HEK293T (cell line): ENCODE measurements at places on chromosomes 16 and 17.

DNA sequence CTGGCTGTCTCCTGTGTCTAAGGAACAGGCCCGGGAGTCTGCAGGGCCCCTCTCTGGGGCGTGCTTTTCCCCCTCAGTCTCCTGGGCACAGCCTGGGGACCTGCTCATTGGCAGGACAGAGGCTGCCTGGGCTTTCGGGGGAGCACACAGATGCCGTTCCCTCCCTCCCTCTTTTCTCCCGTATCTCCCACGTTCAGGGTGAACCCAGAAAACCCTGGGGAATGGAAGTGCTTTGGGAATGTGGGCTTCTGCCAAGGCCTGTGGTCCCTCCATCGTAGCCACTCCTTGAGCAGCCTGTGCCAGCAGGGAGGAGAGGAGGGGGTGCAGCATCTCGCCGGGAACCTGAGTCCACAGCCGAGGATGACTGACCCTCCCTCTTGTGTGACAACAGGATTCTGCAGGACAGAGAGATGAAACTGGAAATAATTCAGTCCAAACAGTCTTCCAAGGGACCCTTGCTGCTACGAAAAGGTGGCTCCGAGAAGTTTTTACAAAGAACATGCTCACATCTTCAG, 52.0 kb downstream of the RNF213 start:
- no peak for DNase-seq

GRCh38 chr16:80176114-80176513, 364.7 kb upstream of the DYNLRB2 start:
- no peak for DNase-seq

- no peak for DNase-seq
Observed at GRCh38 chr17:42177684-42178083, 3.3 kb downstream of the KCNH4 start.

GRCh38 chr17:76700617-76701470, 9.9 kb downstream of the MXRA7 start:
- no peak for DNase-seq

GRCh38 chr16:89361751-89362539, 128.4 kb downstream of the ANKRD11 start:
- DNase-seq = no peak

GRCh38 chr16:60404401-60404800, 1631.8 kb downstream of the CDH8 start:
- no peak for DNase-seq

- DNase-seq = no peak
Observed at GRCh38 chr16:5882087-5882640, 784.6 kb upstream of the EEF2KMT start.

- DNase-seq = peak; percentile 87
Observed at GRCh38 chr17:42659079-42659931, at the start of gene TUBG2. TSS of gene TUBG2 (plus strand) at chr17:42659284. CDS start at chr17:42659504, 220 bp downstream.

GRCh38 chr16:24771779-24772157, 42.3 kb downstream of the TNRC6A start:
- no peak for DNase-seq

DNA sequence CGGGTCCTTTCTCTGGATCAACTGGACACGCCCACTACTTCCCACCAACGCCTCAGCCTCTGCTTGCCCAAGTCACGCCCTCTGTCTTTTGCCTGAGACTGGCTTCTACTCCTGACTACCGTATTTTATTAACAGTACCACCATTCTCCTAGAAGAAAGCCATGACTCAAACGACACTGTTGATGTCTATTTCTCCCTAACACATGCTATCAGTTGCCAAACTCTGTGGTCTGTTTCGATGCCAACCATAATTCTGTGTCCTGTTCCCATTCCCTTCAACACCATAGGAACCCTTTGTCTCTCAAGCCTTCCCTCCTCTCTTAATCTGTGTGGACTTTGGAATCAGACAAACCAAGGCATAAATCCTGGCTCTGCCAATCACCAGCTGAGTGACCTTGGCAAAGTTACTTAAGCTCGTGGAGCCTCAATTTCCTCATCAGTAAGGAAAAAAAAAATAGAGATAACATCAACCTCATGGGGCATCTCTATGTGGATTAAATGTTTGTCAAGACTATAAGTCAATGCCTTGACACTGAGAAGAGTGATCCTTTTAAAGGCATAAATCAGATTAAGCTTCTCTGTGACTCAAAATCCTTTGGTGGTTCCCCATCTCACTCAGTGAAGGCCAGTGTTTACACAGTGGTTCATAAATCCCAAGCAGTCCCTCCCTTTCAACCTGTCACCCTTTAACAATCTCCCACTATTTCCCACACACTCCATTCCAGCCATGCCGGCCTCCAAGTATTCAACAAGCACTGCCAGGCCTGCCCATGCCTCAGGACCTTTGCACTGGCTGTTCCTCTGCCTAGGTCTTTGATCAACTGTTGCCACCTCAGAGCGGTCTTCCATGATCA, 45.6 kb downstream of the ERN1 start:
- peak; percentile 45 for DNase-seq

GRCh38 chr16:79600638-79601091, at the start of gene MAF:
TSS of gene MAF (minus strand) at chr16:79600737. CDS start at chr16:79599902, 835 bp downstream.
- DNase-seq = peak; percentile 82

GRCh38 chr17:12990041-12990808, 27.6 kb downstream of the ELAC2 start:
- DNase-seq = no peak

- no peak for DNase-seq
Observed at GRCh38 chr17:7589891-7590691, at the start of gene SOX15. TSS of gene SOX15 (minus strand) at chr17:7590094. CDS start at chr17:7589676, 418 bp downstream.

DNA sequence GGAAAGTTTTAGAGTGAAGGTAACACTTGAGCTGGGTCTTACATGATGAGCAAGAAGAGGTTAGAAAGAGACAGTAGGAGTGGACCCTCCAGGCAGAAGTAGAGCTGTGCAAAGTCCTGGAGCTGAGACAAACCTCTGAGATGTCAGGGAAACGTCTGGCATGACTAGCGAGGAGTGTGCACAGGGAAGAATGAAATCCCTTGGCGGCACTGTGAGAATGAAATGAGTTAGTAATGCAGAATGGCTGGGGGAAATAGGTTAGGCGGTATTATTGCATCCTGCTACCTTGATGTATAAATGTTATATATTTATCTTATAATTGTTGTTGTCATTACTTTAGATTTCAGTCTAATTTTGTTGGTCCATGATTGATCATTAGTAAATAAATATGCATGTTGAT, 457.9 kb upstream of the CCL2 start:
- DNase-seq = no peak

GRCh38 chr16:84138824-84139627, 6.0 kb downstream of the HSDL1 start:
- DNase-seq = peak; percentile 66

- no peak for DNase-seq
Observed at GRCh38 chr17:75267153-75267410, 3.9 kb downstream of the MIF4GD start.

DNA sequence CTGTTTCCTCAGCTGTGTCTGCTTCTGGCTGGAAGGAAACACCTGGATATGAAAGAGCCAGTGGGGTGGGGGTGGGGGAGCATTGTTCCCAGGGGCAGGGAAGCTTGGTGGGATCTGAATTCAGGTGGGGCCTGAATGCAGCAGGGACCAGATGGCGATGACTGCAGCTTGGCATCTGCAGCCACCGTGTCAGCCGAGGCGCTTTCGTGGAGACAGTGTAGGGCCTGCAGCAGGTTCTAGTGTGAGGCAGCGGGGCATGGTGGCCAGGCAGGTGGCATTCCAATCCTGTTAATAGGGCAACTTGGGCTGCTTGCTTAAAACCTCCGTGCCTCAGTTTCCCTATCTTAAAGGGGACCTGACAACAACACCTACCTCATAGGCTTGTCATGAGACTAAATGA, 1.7 kb downstream of the PIK3R6 start:
- no peak for DNase-seq

GRCh38 chr17:4362141-4362540, 4.3 kb downstream of the UBE2G1 start:
- no peak for DNase-seq

DNA sequence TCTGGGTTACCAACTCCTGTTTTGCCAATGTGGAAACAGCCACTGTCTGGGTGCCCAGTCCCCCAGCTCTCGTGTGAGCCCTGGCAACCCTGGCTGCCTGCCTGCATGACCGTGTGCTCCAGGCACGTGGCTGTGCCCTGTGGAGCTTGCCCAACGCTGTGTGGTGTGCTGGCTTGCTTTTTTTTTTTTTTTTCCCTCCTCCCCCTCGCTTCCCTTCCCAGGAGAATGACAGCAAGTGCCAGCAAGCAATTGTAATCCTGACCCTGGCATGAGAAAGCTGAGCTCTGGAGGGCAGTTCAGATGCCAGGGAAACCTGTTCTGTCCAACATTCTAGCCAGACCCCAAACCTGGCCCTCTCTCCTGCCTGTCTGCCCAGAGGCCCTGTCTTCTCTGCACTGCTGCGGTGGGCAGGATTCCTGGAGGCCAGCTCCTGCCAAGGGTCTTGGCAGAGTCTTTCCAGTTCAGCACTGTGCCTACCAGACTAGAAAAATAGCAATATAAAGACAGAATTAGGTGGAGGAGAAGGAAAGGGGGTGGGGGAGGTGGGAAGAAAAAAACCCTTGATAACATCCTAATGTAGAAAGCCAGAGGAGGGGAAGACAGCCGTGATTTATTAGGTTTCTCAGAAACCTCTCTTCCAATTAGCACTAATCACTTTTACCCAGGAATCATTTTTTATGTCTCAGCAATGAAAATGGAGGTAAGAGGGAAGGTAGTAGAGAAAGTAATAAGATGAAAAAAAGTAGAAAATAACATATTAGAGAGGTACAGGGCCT, 9.0 kb downstream of the HLF start:
- no peak for DNase-seq

DNA sequence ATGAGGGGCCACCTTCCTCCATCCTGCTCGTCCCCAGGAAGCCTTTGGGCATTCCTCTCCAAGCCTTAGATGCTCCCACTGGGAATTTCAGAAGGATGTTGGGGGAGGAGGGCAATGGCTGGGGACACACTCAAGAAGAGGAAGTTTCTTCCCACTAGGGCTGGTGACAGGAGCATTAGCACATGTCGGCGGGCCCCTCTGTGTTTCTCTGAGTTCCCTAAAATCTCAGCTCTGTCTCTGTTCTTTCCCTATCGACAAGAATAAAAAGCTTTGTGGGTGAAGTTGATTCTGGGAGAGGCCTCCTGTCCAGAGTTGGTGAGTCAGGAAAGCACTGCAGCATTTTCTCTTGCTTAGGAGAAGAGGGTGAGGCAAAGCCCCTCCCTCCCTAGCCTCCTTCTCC, 19.7 kb upstream of the C17orf107 start:
- DNase-seq = no peak

- no peak for DNase-seq
Observed at GRCh38 chr17:17079336-17079735, 37.1 kb downstream of the MPRIP start.

DNA sequence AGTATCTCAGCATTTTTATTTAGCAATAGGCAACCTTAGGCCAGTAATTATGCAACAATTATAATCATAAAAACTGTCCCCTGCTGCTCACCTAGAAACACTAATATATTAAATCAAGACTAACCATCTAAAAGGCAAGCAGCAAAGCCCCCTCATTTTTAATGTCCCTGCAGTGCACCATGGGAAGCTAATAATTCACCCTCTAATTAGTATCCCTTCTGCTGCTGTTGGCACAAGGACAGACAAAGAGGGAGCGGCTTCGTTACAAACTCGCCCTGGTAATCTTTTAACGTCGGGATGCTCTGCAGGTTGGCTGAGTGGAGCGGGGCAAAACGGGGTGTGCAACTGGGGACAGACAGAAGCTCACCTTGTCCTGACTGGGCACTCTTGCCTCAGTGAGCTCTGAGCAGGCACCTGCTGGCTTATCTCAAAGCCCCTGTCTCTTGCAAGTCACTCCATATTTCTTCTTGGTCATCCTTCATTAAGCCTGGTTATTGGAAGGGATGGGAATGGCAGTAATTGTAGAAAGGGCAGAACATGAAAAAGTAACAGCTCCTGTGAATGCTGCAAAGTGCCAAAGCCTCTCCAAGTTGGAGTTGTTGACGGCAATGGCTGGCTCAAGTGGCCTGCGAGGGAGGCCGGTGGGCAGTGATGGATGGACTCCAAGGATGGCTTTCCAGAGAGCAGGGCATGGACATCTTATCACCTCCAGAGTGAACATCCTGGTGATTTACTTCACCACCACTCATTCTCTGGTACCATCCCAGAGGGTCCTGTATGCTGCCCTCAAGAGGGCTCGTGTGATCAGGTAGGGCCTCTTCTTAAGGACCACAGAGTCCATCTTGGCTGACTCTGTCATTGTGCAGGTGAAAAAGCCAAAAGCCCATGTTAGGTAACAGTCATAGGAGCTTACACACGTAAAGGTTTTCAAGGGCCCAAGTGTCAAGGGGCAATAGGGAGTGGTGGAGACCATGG, 219.6 kb upstream of the N4BP1 start:
- no peak for DNase-seq

DNA sequence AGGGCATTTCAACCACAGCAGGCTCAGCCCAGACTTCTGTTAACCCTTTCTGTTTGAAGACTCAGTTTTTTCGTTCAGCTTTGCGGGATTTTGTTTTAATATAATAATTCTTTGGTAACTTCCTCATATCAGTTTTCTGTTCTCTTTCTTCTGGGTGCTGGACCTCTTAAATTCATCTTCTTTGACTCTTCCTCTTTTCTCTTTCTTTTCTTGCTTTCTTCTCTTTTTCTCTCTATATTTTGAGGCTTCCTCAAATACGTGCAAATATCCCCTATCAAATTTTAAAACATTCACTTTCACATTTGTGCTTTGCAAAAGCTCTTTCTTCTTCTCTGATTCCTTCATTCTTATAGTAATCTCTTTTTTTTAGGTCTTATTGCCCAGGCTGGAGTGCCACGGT, 136.3 kb downstream of the HS3ST3B1 start:
- no peak for DNase-seq

DNA sequence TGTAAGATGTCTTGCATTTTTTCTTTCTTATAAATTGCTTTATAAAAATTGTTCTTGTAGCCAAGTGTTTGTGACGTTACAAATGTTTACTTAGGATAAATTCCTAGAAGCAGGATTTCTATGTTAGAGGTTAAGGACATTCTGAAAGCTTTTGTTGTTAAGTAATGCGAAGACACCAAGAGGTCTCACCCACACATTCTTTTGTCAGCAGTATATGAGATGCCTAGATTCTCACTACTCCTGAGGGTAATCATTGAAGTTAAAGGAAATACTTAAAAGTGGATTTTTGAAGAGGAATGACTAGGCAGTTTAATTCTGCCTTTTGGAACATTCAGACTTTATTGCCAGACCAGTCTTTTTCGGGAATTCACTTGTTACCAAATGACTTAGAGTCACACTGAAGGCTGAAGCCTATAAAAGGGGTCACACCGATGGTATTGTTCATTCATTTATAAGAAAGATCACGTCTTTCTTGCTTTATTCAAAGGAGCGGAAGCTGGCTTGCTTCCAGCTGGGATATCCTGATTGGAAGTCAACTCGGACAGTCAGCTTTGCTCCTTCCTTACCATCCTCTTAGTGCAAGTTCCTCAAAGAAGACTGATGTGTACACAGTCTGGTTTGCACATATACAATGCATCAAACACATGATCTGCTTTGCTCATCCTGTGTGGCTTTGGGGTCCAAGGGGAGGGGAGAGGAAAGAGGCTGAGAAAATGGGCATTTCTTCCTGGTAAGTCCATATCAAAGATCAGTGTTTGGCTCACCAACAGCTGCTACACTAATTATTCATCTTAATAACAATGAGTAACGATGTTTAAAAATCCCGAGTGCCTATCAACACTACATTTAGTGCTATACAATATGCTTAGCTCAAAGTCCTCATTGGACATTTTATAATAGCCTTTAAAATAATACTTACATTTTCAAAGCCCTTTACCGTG, 160.0 kb downstream of the MAP2K6 start:
- DNase-seq = no peak
